ENCODE measurements at places on chromosomes 5 and 9.

GRCh38 chr9:107751567-107752210, 262.1 kb upstream of the KLF4 start:
- DNase-seq: no peak

- DNase-seq: no peak
Observed at GRCh38 chr5:79200573-79201183, 35.3 kb upstream of the JMY start.

DNA sequence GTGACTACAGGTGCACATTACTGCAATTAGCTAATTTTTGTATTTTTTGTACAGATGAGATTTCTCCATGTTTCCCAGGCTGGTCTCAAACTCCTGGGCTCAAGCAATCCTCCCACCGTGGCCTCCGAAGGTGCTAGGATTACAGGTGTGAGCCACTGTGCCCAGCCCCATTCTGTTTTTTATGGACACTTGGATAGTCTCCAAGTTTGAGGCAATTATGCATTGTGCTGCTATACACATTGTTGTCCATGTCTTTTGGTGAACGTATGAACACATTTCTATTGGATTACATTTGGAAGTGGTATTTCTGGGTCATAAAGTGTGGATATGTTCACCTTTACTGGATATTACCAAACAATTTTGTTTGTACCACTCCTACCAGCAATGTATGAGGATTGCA, 22.4 kb upstream of the PLPP1 start:
- DNase-seq: no peak

DNA sequence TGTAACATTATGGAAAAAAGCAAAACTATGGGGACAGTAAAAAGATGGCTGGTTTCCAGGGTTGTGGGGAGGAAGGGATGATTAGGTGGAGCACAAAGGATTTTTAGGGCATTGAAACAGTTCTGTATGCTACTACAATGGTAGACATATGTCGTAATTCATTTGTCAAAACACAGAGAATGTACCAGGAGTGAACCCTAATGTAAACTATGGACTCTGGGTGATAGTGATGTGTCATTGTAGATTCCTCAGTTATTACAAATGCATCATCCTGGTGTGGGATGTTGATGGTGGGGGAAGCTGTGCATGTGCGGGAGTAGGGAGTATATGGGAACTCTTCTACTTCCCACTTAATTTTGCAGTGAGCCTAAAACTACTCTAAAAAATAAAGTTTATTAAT, 135.0 kb upstream of the GABRP start:
- DNase-seq: no peak

DNA sequence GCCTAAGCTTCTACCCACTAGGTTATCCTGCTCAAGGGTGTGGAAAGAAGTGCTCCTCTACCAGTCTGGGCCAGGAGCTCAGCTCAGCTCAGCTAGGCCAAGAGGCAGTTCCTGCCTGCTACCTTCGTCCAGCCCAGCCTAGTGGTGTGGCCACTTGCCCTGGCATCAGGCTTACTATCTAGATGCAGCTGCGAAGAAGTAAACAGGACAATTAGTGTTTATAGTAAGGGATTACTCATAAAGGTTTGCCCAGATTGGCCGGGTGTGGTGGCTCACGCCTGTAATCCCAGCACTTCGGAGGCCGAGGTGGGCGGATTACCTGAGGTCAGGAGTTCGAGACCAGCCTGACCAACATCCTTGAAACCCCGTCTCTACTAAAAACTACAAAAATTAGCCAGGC, 12.8 kb upstream of the SPATA24 start:
- DNase-seq: no peak

DNA sequence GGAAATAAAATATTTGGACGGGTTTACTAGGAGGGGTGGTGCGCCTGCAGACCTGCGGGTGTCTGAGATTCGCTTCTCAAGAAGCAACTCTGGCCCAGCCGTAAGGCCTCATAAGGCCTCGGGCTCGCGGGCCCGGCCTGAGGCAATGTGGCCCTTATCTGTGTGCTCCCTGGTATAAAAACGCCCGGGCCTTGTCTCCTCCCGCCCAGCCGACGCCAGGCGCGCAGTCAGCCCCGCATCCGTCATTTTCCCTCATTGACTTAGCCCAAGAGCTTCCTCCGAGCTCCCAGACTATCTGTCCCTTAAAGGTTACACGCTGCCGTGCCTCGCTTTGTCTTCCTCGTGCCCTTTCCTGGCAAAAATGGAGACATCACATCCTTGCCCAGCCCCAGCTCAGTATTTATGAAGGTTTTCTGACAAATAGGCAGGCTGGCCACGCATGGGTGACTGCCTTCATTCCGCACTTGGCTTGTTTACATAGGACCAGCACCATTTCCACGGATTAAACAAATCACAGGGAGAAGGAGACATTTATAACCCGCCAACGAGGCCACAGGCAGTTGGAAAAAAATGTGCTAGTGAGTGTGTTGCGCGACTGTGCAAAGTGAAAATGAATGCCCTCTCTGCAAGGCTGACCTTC, 74.5 kb upstream of the TBCA start:
- DNase-seq: no peak

DNA sequence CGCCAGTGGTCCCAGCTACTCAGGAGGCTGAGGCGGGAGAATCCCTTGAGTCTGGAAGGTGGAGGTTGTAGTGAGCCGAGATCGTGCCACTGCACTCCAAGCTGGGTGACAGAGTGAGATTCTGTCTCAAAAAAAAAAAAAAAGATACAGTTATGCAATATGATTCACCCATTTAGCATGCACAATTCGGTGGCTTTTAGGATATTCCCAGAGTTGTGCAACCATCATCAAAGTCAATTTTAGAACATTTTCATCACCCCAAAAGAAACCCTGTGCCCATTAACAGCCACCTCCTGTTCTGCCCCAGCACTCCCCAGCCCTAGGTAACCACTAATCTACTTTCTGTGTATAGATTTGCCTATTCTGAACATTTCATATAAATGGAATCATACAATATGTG, 4.3 kb upstream of the DHFR start:
- DNase-seq: no peak

- DNase-seq: no peak
Observed at GRCh38 chr9:129408535-129409215, 212.2 kb downstream of the C9orf50 start.

DNA sequence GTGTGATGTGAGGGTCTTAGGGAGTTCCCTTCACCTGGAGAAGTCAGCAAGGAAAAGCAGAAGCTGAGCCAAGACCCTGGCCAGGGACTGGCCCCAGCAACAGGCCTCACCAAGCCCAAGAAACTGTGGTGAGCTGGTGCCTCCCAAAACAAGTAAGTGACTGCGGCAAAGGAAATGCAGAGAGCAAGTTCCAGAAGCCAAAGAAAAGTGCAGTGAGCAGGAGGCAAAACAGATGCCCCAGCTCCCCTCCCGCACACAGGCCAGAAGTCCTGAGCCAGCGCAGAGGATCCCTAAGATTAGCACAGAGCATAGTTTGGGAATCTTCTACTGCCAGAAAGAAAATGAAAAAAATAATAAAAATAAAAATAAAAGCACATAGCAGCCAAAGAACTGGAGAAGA, 13.2 kb downstream of the MED27 start:
- DNase-seq: no peak

- no peak for DNase-seq
Observed at GRCh38 chr5:174097486-174098185, 52.1 kb downstream of the NSG2 start.

DNA sequence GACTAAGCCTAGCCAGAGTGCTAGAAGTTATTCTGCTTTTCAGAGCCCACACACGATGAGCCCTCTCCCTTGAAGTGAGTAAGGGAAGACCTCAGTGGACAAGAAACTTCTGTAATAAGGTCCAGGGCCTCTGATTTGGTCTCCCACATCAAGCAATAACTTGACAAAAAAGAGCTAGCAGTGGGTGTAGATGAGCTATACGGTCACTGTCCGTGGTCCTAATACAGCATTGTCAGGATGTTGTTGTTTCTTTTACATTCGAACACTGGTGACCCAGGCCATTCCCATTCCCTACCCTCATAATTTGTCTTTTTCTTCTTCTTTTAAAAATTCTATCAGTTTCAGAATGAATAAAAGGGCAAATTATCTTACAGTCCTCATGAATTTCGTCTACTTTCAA, 5.2 kb downstream of the PCSK1 start:
- DNase-seq: no peak

Data from stimulated activated CD4-positive, alpha-beta T cell treated with anti-CD3 and anti-CD28 coated beads, Interleukin-15, amount 100 ng/mL, for 1 hour (primary cell).